Stimulated activated CD4-positive, alpha-beta T cell treated with anti-CD3 and anti-CD28 coated beads, Interleukin-1b, Interleukin-23, amount 100 ng/mL, for 1 hour (primary cell): ENCODE measurements at places on chromosomes 16 and 17.

GRCh38 chr16:14193316-14193871 is 122.3 kb downstream of the MRTFB start:
- no peak for DNase-seq

DNA sequence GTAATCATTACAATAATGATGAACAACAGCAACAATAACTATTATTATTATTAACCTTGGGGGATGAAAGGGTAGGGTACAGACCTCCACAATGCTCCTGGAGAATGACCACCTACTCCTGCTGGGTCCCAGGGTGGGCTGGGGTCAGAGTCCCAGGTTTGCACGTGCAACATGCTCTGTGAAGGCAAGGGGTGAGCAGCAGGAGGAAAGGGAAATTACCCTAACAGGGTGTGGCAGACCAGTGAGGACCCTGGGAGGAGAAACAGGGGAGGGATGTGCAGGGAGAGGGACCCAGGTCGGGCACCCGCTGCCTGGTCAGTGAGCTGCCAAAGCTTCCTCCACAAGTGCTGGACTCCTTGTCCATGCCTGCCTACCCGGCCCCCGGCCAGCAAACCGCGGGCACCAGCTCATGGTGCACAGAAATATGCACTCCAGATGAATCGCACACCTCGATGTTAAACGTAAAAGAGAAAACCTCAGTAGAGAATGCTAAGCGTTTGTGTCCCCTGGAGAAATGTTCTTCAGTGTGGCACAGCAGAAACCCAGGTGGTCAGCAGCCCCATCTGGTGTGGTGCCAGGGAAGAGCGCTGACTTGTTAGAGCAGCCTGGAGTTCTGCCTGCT is 767.1 kb downstream of the KCNJ18 start:
- no peak for DNase-seq

DNA sequence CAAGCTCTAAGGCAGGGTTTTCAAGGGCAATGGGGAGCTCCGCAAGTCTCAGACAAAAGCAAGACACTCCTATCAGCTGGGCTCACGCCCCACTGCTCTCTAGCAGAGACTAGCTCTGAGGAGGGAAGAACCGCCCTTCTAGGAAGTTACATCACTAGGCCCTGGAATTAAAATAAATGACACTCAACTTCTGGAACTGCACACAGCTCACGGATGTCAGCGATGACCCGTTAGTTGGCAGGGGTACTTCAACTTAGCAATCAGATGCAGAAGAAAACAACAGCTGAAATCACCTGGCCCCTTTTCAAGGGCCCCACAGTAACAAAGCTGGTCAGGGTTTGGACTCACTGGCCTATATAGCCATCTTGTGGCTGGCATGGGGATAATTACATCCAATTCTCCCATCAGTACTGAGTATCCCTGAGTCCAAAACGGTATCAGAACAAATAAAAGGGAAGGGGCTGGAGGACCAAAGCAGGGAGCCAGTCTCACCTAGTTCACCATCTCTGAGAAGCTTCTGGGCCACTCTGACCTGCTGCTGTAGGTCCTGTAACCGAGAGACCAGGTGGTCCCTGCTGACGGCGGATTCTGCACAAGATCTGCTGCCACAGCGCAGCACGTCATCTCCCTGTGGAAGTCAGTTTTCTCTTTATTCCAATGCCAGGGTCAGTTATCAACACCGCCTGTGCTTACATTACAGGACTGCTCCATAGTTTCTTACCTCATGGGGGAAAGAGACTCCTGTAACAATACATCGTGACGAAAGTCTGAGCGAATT is 22.2 kb downstream of the SERPINF1 start:
- no peak for DNase-seq

DNA sequence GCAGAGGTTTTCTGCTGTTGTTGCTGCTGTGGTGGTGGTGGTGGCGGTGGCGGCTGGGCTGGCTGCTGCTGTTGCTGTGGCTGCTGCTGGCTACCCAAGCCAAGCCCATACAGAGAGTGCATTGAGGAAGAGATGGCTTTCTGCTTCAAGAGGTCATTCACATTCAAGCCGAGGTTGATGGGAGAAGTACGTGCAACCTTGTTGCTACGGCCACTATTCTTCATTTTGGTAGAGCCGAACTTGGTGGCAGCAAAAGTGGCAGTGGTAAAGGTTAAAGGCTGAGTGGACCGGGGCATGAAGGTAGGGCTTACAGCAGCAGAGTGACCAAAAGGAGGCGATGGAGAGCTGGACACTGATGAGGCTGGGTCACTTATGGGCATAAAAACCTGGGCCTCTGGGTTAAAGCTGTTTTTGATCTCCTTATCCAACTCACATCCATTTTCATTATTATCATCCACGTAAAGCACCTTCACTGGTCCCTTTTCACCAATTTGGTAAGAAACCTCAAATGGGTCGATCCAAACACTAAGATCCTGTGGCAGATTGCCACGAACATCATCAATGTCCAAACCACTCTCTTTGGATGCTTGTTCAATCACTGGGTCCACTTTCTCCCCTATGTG is 2.8 kb downstream of the TOB1 start:
- no peak for DNase-seq

DNA sequence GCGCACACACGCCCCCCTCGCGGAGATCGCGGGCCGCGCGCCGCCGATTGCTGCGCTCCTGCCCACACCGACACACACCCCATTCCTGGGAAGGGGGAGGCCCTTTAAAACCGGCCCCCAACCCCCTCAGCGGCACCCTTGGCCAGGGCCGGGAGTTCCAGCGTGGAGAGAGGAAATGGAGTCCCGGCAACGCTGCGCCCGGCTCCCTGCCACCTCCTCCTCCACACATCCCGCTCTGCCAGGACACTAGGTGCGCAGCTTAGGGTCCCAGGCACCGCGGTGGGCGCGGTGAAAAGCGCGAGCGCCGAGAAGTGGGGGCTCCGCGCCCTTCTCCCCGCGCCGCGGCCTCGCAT is 397 bp downstream of the CDC42EP4 start:
- DNase-seq = no peak

DNA sequence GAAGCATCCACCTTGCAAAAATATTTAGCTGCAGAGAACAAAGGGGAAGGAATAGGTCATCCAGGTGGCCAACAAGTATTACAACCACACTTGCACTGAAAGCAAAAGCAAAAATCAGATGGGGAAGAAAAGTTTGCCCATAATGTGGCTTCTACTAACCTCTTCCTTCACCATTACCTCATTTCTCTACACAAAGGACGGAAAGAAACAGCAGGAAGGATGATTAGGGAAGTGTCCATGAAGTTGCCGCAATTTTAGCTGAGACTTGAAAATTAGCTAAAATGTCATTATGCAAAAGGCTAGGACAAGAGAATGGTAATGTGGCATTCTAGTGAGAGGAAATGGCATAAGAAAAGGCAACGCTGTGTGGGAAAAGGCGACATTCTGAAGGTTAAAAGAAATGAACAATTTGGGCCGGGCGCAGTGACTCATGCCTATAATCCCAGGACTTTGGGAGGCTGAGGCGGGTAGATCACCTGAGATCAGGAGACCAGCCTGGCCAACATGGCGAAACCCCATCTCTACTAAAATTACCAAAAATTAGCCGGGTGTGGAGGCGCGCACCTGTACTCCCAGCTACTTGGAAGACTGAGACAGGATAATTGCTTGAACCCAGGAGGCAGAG is 13.7 kb downstream of the KANSL1 start:
- DNase-seq = no peak

DNA sequence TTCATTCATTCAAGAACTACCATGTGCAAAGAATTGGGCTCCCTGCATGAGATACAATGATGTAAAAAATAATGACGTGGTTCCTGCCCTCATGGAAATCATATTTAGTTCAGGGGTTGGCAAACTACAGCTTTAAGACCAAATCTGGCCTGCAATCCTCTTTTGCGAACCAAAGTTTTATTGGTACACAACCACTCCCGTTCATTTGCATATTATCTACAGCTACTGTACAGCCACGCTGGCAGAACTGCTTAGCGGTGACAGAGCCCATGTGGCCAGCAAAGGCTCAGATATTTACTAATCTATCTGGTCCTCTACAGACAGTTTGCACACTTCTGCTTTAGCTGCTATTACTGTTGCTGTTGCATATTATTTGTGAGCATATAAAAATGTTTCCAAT is 167.7 kb downstream of the XYLT1 start:
- DNase-seq = no peak

- DNase-seq = no peak
These were observed 21.2 kb downstream of the PDILT start for GRCh38 chr16:20383106-20384029.

- no peak for DNase-seq
These were observed 68.0 kb downstream of the AKAP1 start for GRCh38 chr17:57152967-57153528.

DNA sequence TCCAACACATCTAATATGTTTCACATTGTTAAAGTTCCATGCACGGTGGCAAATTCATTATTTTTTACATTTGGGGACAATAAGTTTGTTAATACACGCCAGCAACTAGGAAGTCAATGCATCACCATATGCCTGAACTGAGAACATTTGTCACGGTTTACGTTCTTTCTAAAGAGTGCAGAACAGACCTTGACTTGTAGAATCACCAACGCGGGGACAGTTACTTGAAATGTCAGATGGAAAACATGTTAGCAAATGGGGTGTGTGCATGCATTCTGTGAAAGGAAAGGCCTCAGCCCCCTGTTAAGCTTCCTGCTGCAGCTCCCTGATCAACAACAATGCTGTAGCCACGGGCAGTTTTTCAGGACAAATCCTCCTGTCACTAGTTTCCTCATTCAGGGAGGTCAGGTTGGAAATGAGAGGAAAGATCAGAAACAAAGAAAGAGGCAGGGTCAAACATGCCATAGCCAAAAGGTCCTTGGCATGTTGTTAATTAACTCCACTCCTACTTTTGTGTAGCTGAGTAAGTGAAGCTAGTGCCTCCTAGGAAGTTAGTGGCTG is 18.4 kb downstream of the SMIM36 start:
- no peak for DNase-seq

DNA sequence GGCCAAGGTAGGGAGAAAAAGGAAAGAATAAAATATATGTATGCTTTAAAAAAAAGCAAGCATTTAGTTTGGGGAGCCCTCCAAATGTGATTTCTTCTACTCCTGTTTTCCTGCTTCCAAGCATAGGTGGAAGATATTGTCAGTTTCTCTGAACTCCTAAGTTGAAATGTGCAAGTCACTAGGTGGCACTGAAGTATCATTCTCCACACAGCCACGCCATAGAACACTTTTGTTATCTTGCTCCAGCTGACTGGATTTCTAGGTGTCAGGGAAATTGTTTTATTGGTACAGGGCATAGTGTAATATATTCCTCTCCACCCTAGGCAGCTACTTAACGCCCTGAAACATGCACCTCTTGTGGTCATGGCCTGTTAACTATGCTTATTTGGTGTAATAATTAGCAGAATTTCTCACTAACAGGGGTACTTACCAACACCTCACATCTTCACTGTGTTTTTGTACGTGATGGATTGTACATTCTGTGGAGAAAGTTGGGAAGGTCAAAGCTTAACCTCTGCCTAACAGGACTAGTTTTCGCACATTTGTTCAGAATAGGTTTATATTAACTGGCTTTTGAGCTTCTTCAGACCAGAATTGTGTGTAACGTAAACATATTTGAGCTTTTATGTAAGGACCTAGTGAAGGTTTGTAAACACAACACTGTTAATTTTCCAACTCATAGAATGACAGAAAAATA is 69.3 kb downstream of the FTO start:
- DNase-seq = no peak

DNA sequence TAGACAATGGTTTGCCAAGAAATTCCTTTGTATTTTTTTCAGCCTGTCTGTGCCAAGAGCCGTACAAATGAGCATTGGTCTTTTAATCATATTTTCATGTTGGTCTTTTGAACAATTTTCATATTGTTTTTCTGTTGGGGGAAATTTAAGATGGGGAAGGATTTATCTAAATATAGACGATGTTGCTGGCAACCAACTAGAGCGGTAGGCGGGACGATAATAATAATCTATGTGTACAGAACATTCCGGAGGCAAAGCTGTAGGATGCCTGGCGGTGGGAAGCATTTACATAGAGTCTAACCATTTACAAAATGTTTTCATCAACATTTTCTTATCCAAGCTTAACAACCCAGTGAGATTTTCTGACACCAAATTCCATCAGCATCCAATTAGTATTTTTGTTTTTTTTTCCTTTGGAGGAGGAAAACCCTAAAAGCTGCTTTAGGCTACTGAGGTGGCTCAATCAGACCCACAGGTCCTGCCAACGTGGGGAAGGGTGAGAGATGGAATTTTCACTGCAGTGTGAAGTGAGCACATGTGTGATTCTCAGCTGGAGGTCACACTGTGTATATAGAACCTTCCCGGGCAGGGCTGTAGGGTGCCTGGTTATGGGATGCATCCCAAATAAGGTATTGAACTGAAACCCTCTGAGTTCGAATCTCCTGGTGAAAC is 11.7 kb upstream of the SEC14L1 start:
- DNase-seq = no peak

GRCh38 chr16:81481207-81481821 is 36.7 kb downstream of the CMIP start:
- no peak for DNase-seq

DNA sequence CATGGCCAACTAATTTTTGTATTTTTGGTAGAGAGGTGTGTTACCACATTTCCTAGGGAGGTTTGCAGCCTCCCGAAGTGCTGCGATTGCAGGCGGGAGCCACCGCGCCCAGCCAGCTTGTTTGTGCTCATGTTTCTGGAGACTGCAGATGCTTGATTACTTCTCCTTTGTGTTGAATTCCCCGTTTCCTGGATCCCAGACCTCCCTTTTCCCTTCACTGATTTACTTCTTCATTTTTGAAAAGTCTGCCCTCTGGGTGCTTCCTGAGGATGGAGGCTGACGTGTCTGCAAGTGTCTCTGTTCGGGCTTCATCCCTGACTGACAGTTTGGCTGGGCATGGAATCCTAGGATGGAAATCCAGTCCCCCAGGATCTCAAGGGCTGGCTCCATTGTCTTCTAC is 7.0 kb upstream of the TRIM47 start:
- no peak for DNase-seq

DNA sequence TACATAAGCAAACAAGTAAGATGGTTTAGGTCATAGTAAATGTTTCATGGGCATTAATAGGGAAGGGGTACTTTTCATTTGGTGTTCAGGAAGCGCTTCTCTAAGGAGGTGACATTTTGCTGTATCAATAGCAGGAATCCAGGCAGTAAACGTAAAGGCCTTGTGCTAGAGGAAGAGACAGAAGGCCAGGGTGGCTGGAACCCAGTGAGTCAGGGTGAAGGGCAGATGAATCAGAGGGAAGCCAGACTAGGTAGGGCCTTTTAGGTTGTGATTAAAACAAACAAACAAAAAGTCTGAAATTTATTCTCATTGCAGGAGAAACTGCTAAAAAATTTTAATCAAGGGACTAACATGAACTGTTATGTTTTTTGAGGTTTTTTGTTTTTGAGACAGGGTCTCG is 6.5 kb downstream of the BMERB1 start:
- no peak for DNase-seq

DNA sequence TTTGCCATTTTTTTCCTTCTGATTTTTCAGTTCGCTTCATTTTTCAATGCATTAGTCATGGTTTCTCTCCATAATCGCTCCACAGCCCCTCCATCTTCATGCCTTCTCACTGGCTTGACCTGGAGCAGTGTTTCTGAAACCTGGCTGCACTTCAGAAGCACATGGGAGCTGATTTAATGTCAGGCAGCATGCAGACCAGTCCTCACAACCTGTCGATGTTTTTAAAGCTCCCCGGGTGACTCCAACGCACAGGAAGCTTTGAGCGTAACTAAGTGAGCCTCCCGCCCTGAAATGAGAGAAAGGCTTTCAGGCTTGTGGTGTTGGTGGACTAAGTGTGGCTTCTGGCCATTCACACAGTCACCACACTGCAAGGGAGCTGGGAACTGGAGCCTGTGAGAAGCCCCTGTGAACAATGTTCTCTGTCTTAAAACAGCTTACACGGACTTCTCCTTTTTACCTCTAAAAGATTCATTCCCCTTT is 16.8 kb upstream of the DRG2 start:
- DNase-seq = no peak
